ENCODE measurements at places on chromosomes 7 and 10.

- DNase-seq, result no peak
Observed at GRCh38 chr10:20920061-20920460, 22.9 kb upstream of the NEBL start.

DNA sequence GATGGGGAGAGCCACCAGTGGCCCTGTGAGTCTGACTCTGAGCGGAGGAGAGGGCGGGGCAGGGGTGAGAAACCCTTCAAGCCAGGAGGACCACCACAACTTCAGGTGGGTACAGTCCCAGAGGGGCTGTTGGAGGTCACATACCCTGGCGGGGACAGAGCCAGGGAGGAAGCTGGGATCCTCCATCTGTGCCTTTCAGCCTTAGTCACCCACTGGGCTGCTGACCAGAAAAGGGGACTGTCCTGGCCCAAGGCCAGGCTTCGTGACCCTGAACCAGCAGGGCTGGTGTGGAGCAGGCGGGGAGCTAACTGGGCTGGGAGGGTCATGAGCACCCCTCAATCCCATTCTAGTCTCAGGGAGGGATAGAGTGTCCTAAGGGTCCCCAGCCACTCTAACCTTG lies 1.5 kb upstream of the CALHM3 start:
- DNase-seq, result no peak

- DNase-seq, result no peak
Observed at GRCh38 chr10:48282829-48283228, 8.3 kb upstream of the FRMPD2 start.

GRCh38 chr7:30183749-30184369 lies 49.1 kb downstream of the MTURN start:
- DNase-seq, result no peak

DNA sequence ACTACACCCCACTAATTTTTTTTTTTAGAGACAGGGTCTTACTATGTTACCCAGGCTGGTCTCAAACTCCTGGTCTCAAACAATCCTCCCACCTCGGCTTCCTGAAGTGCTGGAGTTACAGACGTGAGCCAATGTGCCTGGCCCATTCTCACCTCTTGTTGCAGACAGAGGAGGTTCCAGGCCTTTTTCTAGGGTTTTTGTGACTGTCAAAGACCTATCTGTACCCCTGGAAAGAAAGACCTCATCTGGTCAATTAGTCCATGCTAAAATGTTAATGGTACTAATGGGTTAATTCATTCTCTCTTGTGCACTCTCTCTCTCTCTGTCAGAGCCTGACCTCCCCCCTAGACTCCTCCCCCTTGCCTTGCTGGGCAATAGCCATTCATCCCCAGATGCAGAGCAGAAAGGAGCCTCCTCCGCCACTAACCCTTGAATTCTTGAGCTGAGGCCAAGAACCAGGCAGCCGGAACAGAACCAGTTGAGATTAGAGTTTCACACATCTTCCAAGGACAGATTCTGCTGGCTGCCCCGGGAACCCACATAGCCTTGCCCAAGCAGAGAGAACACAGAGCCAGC lies 209.7 kb downstream of the SKIDA1 start:
- peak; percentile 67 for DNase-seq

DNA sequence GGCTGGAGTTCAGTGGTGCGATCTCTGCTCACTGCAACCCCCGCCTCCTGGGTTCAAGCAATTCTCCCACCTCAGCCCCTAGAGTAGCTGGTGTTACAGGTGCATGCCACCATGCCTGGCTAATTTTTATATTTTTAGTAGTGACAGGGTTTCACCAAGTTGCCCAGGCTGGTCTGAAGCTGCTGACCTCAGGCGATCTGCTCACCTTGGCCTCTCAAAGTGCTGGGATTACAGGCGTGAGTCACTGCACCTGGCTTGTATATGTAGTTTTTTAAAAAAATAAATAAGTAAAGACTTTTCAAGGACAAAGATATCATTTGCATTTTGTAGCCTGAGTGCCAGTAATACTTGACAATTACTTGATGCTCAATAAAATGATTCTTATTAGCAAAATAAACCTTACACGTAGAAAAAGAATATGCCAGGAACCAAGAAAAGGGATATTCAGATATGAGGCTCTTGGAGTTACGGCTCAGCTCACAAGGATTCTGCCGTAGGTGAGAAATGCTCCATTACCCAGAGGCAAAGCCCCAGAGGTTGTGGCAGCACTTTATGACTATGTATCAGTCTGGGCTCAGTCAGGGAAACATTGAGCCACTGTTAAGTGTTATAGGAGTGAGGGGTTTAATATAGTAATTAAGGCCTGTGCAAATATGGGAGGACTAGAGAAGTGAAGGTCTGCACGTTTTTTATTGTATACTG lies 98.5 kb downstream of the TPST1 start:
- DNase-seq, result no peak

- no peak for DNase-seq
Observed at GRCh38 chr10:78465431-78465830, 431.8 kb downstream of the RPS24 start.

DNA sequence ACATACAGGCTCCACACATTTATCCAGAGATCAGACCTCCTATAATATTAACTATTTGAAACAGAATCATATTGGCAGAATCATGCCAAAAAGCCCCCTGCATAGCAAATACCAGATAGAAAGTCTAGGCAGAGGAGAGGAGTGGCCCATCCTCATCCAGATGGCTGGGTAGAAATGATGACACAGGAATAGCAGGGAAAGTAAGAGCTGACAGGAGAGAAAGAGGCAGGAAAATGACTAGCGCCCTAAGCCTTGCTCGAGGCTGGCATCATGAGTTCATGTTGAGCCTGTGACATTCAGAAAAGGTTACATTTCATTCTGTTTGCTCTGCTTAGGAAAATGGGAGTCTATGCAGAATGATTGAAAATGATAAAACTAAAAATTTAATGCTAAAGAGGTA lies 27.6 kb downstream of the WIPF3 start:
- DNase-seq, result no peak

DNA sequence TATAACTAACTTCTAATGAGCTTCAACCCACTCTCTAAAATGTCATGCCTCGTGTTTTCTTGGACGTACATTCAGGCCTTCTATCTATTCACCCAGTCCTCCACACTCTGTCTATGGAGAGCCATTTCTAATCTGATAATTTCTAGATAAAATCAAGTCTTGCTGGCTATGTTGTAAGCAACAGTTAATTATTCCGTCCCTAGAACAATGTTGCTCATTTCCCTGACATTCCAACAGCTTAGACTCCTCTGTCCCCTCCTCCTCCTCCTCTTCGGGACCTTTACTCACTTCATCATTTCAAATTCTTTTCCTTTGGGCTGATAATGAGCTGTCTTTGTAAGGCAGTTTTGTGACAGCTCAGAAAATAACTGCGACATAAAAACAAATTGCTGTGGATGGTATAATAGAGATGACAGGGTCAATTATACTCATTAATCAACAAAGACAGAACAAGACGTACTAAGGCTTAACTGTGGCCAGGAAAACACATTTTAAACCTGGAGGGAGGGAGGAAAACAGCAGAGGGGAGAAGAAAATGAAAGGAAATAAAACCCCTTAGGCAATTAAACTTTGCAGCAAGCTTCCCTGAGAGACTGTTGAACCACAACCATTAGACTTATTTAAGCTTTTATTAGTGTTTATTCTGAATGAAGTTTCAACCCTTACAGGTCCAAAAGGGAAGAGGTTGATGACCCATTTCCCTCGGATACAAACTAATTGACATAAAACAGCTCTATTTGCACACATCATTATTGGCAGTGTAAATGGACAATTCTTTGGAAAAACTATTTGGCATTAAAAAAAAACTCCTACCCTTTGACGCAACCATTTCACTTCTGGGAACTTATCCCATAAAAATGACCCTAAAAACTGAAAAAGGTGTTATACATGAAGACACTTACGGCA lies 179.1 kb downstream of the SFMBT2 start:
- DNase-seq, result peak; percentile 4

DNA sequence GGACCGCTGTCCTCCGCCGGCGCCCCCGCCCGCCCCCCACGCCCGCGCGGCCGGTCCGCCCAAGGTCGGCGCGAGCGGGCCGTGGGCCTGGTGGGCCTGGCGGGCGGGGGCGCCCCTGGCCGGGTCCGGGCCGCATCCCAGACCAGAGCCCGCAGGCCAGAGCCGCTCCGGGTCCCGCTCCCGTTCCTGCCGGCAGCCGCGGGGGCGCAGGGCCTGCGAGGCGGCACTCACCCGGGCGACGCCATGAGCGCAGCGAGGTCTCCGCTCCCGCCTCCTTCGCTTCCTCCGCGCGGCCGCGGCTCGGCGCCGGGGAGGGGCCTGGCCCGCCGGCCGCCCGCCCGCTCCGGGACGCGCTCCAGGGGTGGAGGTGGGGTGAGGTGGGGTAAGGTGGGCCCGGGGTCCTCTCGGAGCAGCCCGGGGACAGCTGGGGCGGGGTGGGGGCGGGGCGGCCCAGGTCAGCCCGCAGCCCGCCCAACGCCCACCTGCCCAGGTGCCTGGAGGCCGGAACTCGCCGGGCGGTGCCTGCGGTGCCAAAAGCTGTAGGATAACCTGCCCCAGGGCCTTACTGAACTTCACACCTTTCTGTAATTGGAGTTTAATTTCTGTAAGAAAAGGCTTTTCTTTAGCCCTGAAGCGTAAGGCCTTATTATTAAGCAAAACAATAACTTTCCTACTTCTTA lies at the start of gene URGCP:
Gene URGCP, minus strand, starts transcription at position 266 of the 680 bp plus-strand sequence. Its CDS starts 21 bp downstream, at position 245.
- DNase-seq, result no peak

DNA sequence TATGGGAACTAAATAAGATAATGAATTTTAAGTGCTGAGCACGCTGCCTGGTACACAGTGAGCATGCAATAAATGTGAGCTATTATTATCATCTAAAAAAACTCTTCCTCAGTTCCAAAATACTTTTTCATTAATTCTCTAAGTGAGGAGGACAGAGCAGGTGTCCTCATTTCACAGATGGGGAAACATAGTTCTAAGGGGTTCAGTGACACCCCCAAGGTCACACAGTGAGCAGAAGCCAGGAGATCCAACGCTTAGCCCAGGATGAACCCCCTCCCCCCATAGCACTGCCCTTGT lies 6.8 kb upstream of the RRP12 start:
- DNase-seq, result no peak

DNA sequence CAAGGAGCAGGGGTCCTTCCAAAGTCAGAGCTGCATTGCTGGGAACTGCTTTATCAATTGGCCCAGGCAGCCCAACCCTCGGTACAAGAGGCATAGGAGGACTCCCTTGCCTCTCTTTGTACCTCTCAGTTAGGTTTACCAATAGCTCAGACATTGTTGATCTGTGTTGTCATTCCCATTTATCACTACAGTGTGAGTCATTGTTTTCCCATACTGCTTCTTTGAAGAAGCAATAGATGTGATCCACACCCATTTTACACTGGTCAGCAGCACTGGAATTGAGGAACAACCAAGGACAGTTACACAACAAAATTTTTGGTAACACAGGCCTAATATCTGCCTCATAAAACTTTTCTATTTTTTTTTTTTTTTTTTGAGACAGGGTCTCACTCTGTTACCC lies 307.2 kb downstream of the SNX13 start:
- DNase-seq, result no peak

DNA sequence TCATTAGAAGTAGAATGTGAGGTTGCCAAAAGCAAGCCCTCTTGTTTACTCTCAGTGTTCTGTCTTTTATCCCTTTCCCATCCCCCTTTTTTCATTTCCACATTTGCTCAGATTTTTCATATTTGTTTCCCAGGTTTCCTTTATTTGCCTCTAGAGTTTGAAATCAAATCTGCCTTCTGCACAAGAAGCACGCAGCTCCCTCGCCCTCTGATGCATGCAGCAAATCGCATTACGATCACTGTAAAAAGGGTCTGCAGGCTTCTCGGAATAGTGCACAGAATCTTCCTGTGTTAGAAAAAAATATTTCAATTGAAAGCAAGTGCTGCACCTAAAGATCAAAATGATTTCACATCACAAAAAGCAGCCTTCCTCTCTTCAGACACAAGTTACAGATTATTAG lies 129.0 kb downstream of the GPAM start:
- no peak for DNase-seq

GRCh38 chr7:120927454-120928103 lies 23.0 kb upstream of the ING3 start:
- DNase-seq, result no peak

- DNase-seq, result no peak
Observed at GRCh38 chr10:48798481-48799254, 114.0 kb downstream of the WDFY4 start.

GRCh38 chr7:100684534-100685042 lies 9.5 kb downstream of the GIGYF1 start:
- no peak for DNase-seq

- DNase-seq, result no peak
Observed at GRCh38 chr10:18500576-18500975, 150.8 kb downstream of the NSUN6 start.

- no peak for DNase-seq
Observed at GRCh38 chr10:28343987-28344895, 41.4 kb upstream of the MPP7 start.

- DNase-seq, result no peak
Observed at GRCh38 chr10:1284076-1284475, 227.9 kb downstream of the WDR37 start.

DNA sequence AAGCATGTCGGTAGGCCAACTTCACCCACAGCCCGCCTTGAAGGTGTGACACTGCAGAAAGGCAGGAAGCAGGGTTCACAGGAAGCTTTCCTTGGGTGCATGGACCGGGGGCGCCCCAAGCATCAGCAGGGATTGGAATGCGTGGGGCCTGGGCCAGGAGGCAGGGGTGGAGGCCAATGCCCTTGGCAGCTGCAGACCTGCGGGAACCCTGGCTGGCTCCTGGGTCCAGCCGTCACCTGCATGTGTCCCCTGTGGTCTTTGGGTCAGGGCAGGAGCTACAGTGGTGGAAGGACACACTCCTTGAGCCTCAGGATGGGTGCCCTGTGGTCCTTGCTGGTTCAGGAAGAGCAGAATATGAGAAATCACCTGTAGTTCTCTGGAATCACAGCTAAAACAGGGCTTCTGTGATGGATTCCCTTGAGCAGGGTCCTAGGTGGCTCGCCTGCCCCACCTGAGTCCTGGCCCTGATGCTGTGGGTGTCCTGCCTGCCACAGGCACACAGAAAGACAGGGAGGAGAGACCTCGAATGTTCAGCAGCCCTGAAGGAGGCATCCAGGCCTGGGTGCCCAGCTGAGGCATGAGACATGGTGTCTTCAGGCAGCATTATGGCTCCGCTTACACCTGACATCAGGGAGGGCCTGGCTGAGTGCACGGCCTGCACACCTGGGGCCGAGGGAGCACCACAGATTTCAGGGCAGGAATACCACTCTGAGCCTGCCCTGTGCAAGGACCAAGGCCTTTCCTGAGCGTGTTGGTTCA lies 15.1 kb downstream of the ANTXRL start:
- no peak for DNase-seq

- no peak for DNase-seq
Observed at GRCh38 chr7:25391295-25391861, 163.1 kb upstream of the NPVF start.

GRCh38 chr7:32892521-32893206 lies 1.1 kb upstream of the KBTBD2 start:
- peak; percentile 90 for DNase-seq

- peak; percentile 63 for DNase-seq
Observed at GRCh38 chr10:4498711-4499251, 327.2 kb upstream of the AKR1E2 start.

- DNase-seq, result no peak
Observed at GRCh38 chr10:4101918-4102654, 317.1 kb upstream of the KLF6 start.

- no peak for DNase-seq
Observed at GRCh38 chr10:91762878-91763277, 35.3 kb upstream of the TNKS2 start.

All from foreskin melanocyte (primary cell).